ENCODE measurements at places on chromosomes 7 and 10.

GRCh38 chr10:119341459-119342301, 134.3 kb downstream of the GRK5 start:
- no peak for DNase-seq

GRCh38 chr10:35739998-35740397, 97.9 kb upstream of the FZD8 start:
- DNase-seq, result no peak

- DNase-seq, result no peak
Measured at GRCh38 chr7:92768501-92769393, 67.6 kb downstream of the CDK6 start.

DNA sequence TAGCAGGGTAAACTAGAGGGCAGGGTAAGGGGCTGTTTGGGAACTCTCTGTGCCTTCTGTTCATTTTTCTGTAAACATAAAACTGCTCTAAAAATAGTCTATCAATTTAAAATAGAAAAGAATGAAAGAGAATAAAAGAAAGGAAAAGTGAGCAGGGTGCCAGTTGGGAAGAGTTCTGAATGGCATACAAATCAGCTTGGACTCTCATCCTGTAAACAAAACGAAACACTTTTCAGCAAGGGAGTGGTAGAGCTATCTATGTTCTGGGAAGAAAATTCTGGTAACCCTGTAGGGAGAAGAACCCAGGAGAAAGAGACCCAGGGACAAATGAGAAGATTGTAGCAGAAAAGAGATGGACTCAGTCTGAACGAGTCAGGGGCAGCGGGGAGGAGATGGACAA, 24.6 kb downstream of the SCRN1 start:
- DNase-seq, result no peak

- DNase-seq, result no peak
Measured at GRCh38 chr10:46292573-46293023, 5.8 kb downstream of the ANTXRL start.

GRCh38 chr7:124444696-124445480, 320.7 kb downstream of the GPR37 start:
- DNase-seq, result no peak

GRCh38 chr10:29668628-29669027, 33.9 kb upstream of the SVIL start:
- no peak for DNase-seq

DNA sequence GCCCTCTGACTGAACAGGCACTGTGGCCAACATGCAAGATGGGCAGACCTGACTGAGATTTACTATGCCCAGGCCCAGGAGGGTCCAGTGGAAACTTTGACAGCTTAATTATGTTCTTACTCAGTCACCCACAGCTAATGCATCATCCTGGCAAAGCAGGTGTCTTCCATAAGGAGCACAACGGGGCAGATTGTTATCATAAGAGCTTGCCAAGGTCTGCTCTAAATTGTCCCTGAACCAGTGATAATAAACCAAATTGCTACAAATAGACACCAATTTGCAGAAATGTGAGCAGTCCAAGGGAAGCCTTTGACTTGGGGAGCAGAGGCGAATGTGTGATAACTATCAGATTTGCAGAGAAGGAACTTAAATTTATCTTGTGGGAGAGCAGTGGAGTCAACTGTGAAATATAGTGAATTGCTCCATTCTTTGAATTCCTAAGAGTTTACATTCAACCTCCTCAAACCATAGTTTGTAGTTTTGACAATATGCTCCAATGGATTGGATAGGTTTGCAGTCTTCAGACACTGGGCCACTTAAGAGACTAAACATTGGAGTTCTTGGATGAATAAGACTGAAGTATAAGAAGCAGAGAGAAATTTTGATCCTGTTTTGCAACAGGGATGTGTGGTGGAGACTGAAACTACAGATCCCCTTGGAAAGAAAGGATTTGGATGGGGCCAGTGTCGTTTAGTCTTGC, 494.7 kb downstream of the CCSER2 start:
- DNase-seq, result no peak

DNA sequence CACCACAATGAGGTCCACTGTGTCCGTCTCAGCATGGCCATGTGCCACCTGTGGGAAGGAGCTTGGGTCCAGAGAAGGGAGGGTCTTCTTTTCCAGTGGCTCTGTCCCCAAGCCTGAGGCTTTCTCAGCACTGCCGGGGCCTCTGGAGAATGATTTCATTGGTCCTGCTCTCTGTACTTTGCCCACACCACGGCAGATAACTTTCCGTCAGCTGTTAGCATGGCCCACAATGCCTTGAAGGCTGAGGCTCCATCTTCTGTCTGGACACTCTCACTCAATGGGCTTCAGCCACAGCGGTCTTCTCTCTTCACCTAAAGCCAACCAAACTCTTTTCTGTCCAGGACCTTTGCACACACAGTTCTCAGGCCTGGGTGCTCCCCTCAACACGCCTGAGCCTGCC, 192.5 kb downstream of the CXCL12 start:
- DNase-seq, result no peak

DNA sequence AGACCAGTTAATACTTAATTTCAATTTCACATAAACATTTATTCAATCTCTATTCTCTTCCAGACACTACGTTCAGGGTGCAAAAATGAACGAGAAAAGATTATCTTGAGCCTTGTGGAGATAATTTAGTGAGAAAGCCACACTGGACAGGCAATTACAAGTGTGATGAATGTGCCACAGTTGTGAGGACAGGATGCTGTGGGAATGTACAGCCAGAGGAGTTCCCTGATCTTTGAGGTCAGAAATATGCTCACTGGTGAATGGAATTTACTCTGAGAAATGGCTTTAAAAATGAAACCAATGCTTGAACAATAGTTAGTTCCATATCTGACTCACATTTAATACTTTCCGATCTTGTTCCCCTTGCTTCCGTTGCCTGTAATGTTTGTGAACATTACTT, 864.8 kb downstream of the GATA3 start:
- DNase-seq, result no peak

DNA sequence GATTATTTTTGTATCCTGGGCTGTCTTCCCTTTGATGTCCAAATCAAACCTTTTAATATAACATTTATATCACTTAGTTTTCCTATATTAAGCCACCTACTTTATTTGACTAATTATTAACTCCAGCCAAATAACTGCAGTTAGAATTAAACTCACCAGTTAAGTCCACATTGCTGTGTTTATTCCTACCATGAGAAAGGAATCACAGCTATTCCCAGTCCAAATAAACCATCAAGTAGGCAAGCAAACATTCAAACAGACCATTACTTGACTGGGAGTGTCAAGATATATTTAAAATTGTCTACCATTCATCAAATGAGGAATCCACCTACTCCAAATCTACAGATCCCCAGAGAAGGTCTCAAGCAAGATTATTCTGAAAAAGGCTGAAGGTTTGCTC, 22.4 kb downstream of the PDE1C start:
- no peak for DNase-seq

DNA sequence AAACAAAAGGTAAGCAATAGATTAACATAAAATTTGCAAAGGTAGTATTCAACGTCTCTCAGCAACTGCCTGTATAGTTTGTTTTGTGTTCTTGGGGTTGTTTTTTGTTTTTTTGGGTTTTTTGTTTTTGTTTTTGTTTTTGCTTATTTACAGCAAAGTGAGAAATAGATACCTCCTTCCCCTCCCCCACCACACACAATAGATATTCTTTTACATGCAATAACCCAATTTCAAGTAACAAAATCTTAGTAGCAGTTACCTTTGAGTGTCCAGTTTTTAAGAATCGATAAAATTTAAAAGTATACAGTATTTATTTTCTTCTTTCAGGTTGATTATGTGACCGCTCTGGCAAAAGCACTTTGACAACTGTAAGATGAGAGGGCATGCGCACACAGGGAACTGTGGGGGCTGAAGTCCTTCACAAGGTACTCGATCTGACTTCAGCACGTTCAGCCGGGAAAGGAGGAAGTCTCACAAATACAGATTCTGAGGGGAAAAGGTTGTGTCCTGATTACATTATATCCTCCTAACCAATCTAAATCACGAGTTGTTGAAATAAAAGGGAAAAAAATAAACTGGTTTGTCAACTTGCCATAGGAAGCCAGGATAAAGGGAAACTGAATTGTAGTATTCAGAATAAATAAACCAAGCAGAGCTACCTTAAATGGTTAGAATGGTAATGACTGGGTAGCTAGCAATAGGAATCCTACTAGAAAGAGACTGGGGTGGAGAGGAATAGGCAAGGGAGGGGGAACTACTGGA, 47.8 kb downstream of the CPEB3 start:
- peak; percentile 24 for DNase-seq

- no peak for DNase-seq
Measured at GRCh38 chr10:131260452-131261211, 50.9 kb downstream of the TCERG1L start.

DNA sequence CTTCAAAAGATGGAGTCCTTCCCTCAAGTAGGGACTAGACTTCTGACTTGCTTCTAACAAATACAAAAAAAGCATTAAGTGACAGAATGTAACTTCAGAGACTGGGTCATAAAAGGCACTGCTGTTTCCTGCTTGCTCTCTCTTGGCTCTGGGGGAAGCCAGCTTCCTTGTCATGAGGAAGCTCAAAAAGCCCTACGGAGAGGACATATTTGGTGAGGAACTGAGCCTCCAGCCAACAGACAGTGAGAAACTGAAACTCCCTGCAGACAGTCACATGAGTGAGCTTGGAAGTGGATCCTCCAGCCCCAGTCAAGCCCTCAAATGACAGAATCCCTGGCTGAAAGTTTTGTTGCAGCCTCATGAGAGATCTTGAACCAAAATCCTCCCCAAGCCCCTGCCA, 26.3 kb upstream of the SLC35G1 start:
- DNase-seq, result no peak

DNA sequence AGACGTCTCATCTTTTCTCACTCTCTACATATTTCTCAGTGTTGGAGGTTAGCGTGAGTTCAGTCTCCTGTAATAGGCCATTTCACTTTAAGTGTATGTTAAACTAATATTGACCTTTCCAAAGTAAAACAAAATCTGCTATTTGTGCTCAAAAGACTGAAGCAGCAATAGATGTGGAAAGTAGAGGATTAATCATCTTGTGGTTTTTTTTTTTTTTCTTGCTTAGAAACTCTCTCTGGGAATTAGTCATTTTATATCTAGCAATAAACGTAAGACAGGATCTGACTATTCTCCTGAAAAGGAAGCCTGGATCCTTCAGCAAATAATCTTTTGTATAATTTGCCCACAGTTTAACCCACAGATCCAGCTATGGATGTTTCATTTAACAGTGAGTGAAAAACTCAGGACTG, 81.7 kb downstream of the NRP1 start:
- no peak for DNase-seq

GRCh38 chr10:96622013-96622787, 35.4 kb upstream of the TM9SF3 start:
- DNase-seq, result peak; percentile 89

DNA sequence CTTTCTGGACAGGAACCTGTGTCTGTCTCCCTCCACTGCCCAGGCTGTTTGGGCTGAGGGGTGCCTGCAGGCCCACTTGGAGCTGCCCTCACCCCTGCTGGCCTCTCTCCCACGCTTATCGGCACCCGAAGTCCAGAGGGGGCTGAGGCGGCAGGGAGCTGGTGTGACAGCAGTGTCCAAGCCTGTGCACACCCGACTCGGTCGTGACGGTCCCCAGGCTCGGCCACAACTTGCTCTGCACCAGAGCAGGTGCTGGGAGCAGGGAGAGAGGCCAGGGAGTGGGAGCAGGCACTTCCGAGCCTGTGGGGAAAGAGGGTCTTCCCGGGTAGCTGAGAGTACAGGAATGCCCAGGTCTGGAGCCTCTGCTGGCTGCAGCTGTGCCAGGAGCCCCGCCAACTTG, 23.0 kb downstream of the INPP5F start:
- no peak for DNase-seq

Data from erythroblast (primary cell).